ENCODE measurements at places on chromosomes 3 and 15. TPM values are rescaled to one million over a fixed set of nuclear protein-coding genes. Genes with fewer than 3 reads are reported as not detected.

GRCh38 chr3:139534455-139534812, 5.1 kb downstream of the RBP1 start:
- DNase-seq: no peak
- no peak overlapping the region for H3K4me3 ChIP-seq
- H3K27me3 ChIP-seq: peaks cover 16% of the 10 kb centered on the region
- no peaks in the 10 kb centered on the region for H3K36me3 ChIP-seq
- H3K4me1 ChIP-seq: peaks cover 13% of the 10 kb centered on the region
- no peak overlapping the region for H3K27ac ChIP-seq

FAM107A gene
- total RNA-seq: not detected

DNA sequence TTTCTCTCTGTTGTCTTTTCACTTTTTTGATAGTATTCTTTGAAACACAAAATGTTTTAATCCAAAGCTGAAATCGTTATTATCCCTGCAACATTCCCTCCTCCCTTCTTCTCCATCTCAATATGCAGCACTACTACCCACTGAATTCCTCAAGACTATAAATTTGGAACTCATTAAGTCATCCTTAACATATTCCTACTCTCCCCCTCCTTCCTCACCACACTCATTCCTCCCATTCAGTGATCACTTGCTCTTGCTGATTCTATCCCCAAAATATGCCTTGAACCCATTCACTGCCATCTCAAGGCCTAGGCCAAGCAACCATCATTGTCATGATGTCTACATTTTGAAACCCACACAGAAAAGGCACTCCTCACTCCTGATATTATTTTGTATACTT, 2.4 kb upstream of the PIK3R4 start:
- no peak overlapping the region for H3K27ac ChIP-seq
- H3K4me3 ChIP-seq: no peak overlapping the region
- H3K4me1 ChIP-seq: peaks cover 15% of the 10 kb centered on the region
- H3K36me3 ChIP-seq: peaks cover 2% of the 10 kb centered on the region
- no peaks in the 10 kb centered on the region for H3K27me3 ChIP-seq
- no peak for DNase-seq

GRCh38 chr3:23668430-23668904, 137.3 kb upstream of the UBE2E1 start:
- H3K27me3 ChIP-seq: peaks cover 19% of the 10 kb centered on the region
- H3K36me3 ChIP-seq: no peaks in the 10 kb centered on the region
- H3K27ac ChIP-seq: no peak overlapping the region
- H3K4me1 ChIP-seq: no peaks in the 10 kb centered on the region
- DNase-seq: no peak
- no peak overlapping the region for H3K4me3 ChIP-seq
